ENCODE measurements at places on chromosomes 5 and 9.

- DNase-seq = no peak
These were observed 500.9 kb downstream of the EFNA5 start for GRCh38 chr5:107169867-107170266.

- DNase-seq = peak; percentile 86
These were observed 536 bp downstream of the PCDHAC1 start for GRCh38 chr5:140926443-140927227.

GRCh38 chr5:36593867-36594266 is 12.5 kb upstream of the SLC1A3 start:
- DNase-seq = no peak

- DNase-seq = peak; percentile 34
These were observed 104.3 kb downstream of the PHF2 start for GRCh38 chr9:93680443-93681268.

DNA sequence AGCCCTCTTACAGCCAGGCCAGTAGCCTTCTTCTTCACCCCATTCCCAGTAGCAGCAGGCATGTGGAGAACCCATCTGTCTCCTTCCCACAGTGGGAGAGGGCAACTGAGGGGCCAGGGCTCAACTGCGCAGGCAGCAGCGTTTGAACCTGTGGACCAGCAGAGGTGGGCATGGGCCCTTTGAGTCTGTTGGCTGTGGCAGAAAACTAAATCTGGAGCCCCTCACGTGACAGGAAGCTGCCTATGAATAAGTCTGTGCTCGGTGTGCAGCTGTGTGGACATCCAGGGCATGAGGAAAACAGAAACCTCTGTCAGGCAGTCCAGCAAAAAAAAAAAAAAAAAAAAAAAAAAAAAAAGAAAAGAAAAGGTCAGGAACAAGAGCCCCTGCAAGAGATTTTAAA is 189.2 kb upstream of the NR3C1 start:
- DNase-seq = no peak

- no peak for DNase-seq
These were observed 18.5 kb upstream of the EXOC3 start for GRCh38 chr5:424301-425110.

GRCh38 chr5:135139381-135140134 is 105.5 kb upstream of the PITX1 start:
- DNase-seq = no peak

DNA sequence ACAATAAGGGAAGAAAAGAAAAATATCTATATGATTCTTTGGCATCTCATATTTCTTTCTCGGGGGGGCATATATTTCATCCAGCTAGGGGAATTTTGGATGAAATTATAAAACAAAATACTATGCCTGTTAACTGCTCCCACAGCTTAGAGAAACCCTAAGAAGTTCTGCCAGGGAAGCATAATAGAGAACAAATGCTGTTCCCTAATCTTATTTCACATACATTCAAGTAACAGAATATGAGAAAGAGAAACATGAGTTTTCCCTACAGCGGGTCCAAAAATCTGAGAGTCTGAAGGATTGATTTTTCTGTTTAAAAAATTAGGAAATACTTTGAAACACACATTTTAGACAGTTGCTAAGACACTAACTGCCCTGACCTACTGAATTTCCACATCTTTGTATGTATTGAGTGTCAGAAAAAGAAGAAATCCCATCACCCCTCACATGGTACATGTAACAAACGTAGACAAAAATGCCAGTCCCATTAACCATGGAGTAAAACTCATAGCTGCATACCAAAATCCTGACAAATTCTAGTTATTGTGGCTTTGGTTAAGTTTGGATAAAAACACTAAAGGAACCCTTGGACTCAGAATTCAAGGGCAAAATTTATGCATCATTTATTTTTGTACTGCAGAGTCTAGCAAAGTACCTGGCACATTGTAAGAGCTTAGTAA is 620.2 kb upstream of the DMAC1 start:
- no peak for DNase-seq

GRCh38 chr5:87020099-87020934 is 247.4 kb upstream of the RASA1 start:
- DNase-seq = peak; percentile 48

DNA sequence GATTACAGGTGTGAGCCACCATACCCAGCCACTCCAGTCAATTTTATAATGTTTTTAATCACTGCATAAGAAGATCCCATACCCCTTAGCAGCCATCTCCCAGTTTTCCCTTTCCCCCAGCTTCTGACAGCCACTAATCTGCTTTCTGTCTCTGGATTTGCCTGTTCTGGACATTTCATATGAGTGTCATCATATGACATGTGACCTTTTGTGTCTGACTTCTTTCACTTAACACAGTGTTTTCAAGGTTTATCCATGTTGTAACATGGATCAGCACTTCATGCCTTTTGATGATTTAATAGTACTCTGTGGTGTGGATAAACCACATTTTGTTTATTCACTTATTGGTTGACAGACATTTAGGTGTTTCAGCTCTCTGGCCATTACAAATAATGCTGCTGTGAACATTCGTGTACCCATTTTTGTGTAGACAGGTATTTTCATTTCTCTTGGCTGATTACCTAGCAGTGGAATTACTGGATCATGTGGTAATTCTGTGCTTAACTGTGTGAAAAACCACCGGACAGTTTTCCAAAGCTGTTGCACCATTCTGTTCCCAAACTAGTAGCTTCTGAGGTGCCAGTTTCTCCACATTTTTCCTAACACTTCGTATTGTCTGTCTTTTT is 8.6 kb downstream of the SUSD3 start:
- DNase-seq = no peak

- DNase-seq = no peak
These were observed 9.4 kb upstream of the ADGRV1 start for GRCh38 chr5:90549223-90549622.

GRCh38 chr5:6480133-6481051 is 31.7 kb downstream of the UBE2QL1 start:
- no peak for DNase-seq

- peak; percentile 77 for DNase-seq
These were observed 41.8 kb downstream of the CDO1 start for GRCh38 chr5:115774684-115775083.

- DNase-seq = no peak
These were observed 102.7 kb downstream of the EHMT1 start for GRCh38 chr9:137721479-137721878.

DNA sequence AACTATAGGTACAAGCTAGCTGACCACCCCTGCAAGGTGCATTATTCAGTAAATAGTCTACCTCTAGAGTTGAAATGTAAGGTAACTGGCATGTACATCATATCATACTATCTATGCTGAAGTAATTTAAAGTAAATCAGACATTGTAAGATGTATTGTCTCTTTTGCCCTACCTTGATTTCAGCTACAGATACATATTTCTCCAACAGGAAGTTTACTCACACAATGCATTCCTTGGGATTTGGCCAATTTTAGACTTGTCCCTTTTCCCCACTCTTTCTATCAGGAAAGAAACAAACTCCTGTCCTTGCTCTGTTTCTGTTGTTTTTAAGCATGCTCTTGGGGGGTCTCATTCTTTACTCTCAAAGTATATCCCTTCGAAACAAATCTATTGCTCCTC is 58.5 kb upstream of the TSLP start:
- DNase-seq = no peak

DNA sequence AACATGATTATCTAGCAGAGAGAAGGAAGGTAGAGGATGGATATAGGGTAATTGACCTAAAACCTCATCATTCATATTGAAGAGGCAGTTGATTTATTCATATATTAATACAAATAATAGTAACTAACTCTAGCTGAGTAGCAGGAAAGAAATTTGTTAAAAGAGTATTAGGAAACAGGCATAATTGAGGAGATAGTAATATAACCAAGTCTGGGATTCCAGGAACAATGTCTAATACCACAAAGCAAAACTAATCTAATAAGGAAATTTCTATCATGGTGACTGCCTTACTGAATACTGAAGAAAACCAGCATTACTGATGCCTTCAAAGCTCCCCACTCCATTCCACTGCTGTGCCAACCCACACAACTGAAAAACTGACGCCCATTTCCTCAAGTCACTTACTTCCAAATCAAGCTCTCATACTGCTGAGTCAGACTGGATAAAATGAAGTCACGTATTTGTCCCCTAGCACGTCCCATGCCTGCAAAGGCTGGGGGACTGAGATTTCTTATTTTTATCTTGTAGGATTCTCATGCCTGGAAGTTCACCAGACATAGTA is 153.9 kb downstream of the SMC2 start:
- DNase-seq = no peak

DNA sequence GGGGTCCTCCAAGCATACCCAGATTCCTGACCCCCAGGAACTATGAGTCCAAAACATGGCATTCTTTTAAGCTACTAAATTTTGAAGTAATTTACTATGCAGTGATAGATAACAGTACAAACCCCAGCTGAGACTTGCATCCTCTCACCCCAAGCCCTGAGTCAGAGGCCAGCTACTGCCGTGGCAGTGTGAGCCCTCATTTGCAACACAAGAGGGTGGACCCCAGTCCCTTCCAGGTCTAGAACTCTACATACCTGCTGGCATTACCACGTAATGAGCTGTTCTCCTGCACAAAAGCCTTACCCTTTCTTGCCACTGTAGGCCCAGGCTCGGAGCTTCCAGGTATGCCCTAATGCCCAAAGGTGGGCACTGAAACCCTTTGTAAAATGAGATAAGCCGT is 108.6 kb upstream of the ERCC6L2 start:
- no peak for DNase-seq

- no peak for DNase-seq
These were observed 7.1 kb downstream of the PHYHD1 start for GRCh38 chr9:128927731-128928411.
